Activated T-cell treated with anti-CD3 and anti-CD28 coated beads, Interleukin-2, amount 50 U/mL, for 24 hours (primary cell): ENCODE measurements at places on chromosomes 6 and 20.

DNA sequence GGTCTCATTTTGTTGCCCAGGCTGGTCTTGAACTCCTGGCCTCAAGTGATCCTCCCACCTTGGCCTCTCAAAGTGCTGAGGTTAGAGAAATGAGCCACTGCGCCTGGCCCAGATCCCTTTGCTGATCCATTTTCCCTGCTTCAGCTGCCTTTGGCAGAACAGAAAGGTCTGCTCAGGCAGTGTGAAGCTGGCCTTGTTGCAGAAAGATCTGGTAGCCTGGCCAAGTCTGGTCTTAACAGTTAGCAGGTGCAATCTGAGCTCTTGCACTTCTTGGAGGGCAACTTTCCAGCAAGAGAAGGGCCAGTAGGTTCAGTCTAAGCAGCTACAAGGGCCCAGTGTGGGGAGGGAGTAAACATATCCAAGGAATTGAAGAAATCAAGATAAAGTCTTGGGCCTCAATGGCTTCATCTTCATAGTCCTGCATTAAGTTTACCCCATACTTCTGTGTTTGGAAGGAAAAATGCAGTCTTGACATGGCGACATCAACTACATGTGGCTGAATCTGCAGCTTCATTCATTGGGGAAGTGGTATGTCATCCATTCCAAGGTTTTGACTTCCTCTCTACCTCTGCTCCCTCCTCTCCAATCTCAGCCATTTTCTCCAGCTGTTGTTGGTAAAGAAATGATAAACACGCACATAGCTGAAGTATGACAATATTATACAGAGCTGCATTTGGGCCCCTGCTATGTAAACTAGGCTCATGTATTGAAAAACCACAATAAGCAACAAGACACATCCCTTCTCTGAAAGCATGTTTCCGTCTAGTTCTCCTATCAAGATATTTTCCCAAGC, 39.0 kb upstream of the NEDD9 start:
- DNase-seq = no peak
- H3K4me1 ChIP-seq = peaks cover 23% of the 10 kb centered on the region
- H3K27me3 ChIP-seq = no peaks in the 10 kb centered on the region
- H3K36me3 ChIP-seq = peaks cover 29% of the 10 kb centered on the region
- H3K27ac ChIP-seq = no peak overlapping the region

DNA sequence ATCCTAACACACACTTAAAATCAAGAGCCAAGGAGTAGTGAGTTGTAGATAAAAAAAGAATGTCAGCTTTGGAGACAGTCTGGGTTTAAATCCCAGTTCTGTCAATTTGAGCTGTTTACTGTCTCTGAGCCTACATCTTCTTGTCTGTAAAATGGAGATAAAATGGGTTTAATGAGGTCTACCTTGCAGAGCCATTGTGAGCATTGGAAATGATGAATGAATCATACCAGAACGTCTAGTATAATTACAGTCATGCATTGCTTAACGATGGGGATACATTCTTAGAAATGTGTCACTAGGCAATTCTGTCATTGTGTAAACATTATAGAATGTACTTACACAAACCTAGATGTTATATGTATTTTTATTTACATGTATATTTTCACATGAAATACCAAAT, 17.6 kb upstream of the SGK2 start:
- H3K36me3 ChIP-seq = peaks cover 10% of the 10 kb centered on the region
- H3K4me1 ChIP-seq = no peaks in the 10 kb centered on the region
- no peak overlapping the region for H3K27ac ChIP-seq
- no peaks in the 10 kb centered on the region for H3K27me3 ChIP-seq

DNA sequence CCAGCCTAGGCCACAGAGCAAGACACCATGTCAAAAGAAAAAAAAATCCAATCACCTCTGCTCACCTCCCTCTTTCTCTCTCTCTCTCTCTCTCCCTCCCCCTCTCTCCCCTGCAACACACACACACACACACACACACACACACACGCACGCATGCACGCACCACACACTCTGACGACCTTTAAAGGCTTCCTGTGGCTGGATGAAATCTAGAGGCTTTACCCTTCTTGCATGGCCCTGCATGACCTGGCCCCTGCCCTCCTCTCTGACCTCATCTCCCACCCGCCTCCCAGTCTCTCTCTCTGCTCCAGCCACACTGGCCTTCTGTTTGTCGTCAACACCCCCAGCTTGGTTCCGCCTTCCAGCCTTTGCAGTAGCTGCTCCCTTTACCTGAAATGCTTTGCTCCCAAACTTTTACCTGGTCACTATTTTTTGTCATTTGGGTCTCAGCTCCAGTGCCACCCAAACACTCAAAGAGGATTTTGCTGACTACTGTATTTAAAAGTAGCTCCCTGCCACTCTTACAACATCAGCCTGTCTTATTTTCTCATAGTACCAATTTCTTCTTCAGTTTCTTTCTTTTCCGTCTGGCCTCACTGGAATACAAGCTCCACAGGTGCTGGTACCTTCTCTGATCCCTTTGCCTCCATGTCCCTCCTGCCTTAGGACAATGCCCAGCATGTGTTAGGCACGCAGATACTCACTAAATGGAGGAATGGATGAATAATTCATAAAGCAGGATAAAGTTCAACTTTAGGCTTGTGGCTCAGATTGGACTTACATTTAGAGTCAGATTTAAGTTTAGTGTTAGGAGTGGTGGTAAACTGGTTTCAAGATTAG, 4.3 kb upstream of the LTA start:
- peak overlapping the region; percentile 56 for H3K4me3 ChIP-seq
- no peak for DNase-seq
- H3K27ac ChIP-seq = peak overlapping the region; percentile 91
- H3K4me1 ChIP-seq = peaks cover 82% of the 10 kb centered on the region
- no peaks in the 10 kb centered on the region for H3K27me3 ChIP-seq

DNA sequence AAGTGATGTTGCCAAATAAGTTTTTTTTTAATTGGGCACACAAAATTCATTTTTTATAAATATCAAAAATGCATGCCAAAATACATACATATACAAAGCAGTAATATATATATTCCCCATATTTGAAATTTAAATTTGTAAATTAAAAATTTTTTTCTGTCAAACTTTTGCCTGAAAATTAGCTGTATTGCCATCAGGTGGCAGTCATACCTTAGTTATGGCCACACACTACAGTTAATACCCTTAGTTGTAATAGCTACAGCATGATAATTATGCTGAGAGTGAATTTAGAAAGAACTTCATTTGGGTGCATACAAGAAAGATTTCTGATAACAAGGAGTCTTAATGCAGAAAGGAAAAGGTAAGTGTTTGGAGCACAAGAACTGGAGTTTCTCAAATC, 46.2 kb upstream of the SDHAF4 start:
- H3K36me3 ChIP-seq = peaks cover 6% of the 10 kb centered on the region
- H3K4me3 ChIP-seq = no peak overlapping the region
- H3K27ac ChIP-seq = no peak overlapping the region
- no peaks in the 10 kb centered on the region for H3K27me3 ChIP-seq
- no peak for DNase-seq

DNA sequence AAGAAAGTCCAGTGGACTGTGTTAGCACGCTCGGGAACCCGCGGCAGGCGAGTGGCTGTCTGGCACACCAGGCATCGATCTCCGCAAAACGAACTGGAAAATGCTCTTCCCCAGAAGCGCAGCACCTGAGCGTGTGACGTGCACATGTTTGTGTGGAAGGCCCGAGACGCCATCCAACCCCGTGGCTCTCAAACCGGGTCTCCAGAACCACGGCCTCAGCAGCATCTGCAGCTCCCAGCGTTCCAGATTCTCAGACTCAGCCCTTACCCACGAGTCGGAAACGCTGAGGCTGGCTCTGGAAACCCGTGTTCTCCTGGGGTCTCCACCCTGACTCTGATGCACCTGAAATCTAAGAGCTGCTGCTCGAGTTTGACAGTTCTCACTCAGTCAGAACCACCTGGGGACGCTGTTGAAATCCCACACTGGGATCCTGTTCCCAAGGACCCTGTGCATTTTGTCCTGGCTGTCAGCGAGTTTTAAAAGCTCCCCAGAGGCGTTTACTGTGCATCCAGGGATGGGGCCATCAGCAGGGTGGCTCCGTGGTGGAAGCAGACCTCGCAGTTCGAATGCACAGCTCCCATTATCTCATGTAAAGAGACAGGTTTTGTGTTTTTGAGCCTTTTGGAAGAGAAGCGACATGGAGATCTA, 69.0 kb downstream of the DLL1 start:
- H3K4me1 ChIP-seq = peaks cover 17% of the 10 kb centered on the region
- H3K27ac ChIP-seq = no peak overlapping the region
- H3K27me3 ChIP-seq = no peaks in the 10 kb centered on the region
- no peak overlapping the region for H3K4me3 ChIP-seq

DNA sequence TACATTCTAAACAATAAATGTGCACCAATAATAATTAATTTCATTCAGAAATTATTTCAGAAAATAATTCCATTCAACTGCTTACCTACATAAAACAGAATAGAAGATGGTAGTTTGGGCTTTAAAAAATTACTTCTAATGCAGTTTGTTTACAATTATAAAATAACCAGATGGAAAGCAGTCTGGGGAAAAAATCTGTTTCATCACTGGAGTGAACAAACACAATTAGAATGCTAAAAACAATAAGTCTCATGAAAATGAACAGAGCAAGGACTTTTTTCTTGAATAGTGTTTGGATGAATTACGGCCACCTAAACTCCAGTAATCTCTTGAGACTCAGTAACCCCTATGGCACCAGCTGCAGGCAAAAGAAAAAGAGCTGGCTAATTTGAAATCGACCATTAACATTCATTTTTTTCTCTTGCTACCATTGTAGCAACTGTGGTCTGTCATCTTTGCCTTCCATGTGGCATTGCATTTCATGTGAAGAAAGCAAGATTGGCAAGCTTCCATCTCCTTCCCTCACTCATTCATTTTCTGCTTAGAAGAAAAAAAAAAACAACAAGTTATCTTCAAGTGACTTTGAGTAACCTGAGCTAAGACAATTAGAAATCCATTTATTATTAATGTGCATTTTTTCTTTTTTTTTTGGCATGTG, 88.4 kb upstream of the CEP85L start:
- H3K36me3 ChIP-seq = no peaks in the 10 kb centered on the region
- H3K27me3 ChIP-seq = no peaks in the 10 kb centered on the region
- H3K4me3 ChIP-seq = no peak overlapping the region
- DNase-seq = no peak
- no peak overlapping the region for H3K27ac ChIP-seq
- peaks cover 35% of the 10 kb centered on the region for H3K4me1 ChIP-seq

DNA sequence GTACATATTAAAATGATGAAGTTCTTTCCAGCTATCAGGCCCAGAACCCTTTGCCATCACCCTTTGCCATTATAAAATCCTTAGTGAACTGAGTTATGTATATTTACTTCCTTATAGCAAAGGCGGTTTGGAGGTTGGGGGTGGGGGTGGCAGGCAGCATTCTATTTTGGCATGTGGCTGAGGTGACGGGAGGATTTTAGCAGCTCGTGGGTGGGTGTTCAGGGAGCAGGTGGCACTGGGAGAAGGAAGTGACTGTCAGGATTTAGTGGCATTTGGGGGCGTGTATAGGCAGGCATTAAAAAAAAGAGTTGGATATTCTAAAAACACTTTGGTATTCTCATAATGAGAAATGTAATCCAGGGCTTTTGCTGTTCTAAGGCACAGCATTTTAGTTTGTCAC, 150.7 kb downstream of the RIMS1 start:
- H3K36me3 ChIP-seq = no peaks in the 10 kb centered on the region
- H3K27me3 ChIP-seq = no peaks in the 10 kb centered on the region
- no peak overlapping the region for H3K4me3 ChIP-seq
- no peak overlapping the region for H3K27ac ChIP-seq
- H3K4me1 ChIP-seq = no peaks in the 10 kb centered on the region

DNA sequence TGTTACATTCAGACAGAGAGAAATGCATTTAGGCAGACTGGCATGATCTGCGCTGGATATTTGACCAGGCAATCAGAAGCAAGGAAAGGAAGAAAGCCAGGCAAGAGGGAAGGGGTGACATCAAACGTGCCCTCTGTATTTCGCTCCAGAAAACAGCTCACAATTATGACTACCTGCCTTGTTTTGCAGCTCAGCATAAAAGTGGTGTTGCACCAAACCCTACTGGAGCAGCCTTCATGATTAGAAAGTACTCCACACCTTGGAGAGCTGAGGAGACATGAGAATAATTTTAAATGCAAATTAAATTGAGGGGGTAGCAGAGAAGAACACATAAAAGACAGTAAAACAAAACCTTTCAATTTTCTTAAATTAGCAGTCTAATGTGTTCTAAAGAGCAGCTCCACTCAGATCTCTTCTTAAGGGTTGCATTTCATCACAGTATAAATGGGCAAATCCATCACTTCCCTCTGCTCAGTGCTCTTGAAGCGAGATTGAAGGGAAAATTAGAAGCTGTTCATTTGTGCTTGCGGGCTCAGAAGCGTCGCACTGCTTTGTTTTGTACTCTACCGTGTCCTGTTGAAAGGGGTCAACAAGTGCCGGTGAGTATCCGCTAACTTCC, at the start of gene PHACTR1:
PHACTR1 (plus strand) TSS at position 470 of the 619 bp plus-strand sequence.
- DNase-seq = no peak
- H3K36me3 ChIP-seq = no peaks in the 10 kb centered on the region
- H3K4me3 ChIP-seq = no peak within 1 kb of the TSS
- peaks cover 19% of the 10 kb centered on the region for H3K27me3 ChIP-seq

DNA sequence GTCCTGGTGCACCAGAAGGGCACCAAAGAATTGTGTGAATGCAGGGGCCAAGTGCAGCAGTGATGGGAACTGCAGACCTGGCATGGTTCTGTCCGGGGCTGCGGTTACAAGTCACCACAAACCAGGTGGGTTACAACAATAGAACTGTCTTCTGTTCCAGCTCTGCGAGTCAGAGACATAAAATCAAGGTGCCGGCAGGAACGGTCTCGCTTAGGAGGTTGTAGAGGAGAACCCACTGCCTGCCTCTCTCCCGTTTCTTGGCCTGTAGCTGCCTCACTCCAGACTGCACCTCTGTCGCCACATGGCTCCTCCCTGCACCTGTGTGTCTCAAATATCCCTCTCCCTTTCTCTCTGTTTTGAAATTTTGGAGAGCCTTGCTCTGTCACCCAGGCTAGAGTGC, 143.3 kb downstream of the TAF4 start:
- H3K4me3 ChIP-seq = no peak overlapping the region
- no peaks in the 10 kb centered on the region for H3K36me3 ChIP-seq
- H3K27ac ChIP-seq = no peak overlapping the region
- DNase-seq = no peak

DNA sequence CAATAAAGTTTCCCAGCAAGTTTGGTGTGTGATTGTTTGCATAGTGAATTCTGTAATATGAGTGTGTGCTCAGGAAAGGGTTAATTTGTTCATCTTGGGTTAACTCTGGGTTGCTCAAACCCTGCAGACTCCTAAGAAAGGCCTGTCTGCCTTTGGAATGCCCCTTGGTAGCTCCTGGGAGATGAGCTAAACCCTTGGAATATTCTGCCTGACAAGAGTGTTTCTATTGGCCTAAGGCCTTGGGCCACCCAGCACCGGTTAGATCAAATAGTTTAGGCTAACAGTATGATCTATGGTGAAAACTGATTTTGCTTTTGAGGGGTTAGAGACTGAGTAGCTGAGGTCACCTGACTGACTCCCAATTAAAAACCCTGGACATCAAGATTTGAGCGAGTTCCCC, 248.3 kb downstream of the GRM1 start:
- no peaks in the 10 kb centered on the region for H3K4me1 ChIP-seq
- no peaks in the 10 kb centered on the region for H3K27me3 ChIP-seq
- no peak overlapping the region for H3K27ac ChIP-seq
- DNase-seq = no peak
- H3K36me3 ChIP-seq = no peaks in the 10 kb centered on the region
- H3K4me3 ChIP-seq = no peak overlapping the region
